Stimulated activated CD8-positive, alpha-beta memory T cell treated with anti-CD3 and anti-CD28 coated beads, Interleukin-15, amount 100 ng/mL, for 1 hour (primary cell): ENCODE measurements at places on chromosomes 3 and 15.

DNA sequence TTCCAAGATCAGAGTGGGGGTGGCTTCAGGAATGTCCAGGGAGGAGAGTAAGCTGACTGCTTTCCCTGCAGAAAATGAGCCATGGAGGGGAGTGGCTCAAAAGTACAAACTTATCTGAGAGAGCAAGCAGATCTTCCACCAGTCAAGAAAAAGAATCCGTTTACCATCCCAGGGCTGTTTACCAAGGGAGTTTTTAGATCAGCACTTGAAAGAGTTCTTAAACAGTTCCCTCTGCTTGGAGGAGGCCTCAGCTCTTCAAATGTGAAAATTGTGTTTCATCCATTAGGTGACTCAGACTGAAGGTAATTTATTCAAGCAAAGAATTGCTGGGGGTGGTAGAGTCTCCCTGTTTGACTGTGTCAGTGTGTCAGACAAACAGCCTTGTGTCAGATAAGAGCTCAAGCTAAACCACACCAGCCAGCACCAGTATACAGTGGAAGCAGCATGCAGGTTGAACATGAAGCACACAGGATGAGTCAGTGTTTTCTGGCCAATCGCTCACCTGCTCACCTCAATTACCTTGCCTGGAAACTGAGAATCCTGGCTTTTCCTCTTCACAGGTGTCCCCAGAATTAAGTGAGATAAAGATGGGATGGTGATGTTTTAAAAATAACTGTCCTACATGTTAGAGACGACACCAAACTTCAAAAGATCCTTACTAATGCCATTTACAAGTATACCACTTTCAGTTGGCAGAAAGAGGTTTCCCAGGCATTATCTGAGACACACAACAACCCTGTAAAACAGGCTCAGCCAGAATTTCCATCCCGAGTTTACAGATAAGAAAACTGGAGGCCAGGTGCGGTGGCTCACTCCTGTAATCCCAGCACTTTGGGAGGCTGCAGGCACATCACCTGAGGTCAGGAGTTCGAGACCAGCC lies 21.7 kb downstream of the SH3BP5 start:
- DNase-seq = no peak

DNA sequence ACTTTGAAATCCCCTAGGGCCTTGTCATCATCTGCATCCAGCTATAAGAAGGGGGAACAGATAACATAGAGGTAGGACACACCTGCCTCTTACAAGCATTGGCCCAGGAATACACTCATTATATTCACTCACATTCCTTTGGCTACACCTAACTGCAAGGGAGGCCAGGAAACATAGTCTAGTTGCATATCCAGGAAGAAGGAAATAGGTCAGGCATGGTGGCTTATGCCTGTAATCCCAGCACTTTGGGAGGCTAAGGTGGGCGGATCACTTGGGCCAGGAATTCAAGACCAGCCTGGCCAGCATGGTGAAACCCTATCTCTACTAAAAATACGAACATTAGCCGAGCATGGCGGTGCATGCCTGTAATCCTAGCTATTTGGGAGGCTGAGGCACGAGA lies 48.8 kb downstream of the GTPBP8 start:
- DNase-seq = no peak

DNA sequence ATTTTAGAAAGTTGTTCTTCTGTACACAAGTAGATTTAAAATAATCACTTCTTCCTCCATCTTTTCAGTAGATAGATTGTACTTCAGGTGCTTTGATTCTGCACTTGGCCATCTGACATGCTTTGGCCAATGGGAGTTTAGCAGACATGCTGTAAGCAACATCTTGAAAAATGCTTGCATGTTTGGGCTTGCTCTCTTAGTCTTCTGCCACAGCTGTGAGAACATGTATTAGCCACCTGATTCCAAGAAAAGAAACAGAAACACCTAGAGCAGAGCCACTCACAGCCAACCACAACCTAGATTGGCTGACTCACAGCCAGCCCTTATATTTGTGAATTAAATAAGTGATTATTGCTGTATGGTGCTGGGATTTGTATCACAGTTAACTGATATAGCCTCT lies 70.2 kb upstream of the GADL1 start:
- DNase-seq = no peak

DNA sequence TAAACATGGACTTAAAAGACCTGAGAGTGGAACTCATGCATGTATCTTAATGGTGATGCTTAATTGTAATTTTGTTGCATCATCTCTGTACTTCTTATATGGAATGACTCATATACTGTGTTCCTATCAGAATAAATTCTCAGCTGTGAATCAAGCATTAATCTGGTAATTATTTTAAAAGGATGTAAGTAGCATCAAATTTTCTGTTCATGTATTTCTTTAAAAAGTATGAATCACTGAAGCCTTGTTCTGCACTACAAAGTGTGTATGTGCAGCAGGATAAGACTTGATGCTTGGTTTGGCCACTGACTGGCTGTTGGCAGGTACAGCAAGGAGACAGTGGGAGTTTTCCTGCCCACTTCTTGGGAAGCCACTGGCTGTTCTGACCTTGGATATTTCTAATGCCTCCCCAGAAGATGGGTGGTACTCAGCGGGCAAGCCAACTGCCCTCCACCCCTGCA lies 123.9 kb downstream of the ANO10 start:
- DNase-seq = no peak

GRCh38 chr3:187063286-187064121 lies 75.8 kb downstream of the RPL39L start:
- no peak for DNase-seq

- DNase-seq = peak; percentile 50
These were observed 55.3 kb upstream of the CA12 start for GRCh38 chr15:63436872-63437375.

DNA sequence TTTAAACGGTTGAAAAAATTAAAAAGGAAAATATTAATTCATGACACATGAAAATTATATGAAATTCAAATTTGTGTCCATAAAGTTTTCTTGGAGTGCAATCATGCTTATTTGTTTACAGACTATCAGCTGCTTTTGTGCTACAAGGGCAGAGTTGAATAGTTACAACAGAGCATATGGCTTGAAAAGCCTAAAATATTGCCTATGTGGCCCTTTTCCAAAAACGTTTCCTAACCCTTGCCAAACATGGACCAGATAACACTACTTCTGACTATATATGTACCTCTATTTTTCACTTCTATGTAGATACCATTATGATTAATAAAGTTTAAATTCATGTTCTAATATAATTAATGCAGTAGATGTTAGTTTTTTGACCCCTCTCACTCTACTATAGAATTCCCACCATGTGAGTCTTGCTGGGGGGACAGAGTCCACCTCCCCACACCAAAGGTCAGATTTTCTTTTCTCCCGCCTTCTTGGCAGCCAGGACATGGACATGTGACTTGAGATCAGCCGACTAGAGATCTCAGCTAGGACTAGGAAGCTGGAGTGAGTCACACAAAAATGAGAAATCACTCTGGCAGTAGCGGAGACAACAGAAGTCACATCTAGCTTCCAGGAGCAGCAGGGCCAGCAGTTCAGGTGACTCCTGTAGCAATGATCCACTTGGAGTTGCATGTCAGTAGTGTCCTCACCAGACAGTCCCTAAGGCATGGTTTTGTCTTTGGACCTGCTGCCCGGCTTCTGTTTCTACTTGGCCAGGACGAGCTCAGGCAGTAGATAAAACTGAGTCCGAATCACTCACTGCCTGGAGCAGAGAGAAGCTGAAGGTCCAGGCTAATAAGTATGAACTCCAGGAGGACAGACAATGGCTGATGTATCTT lies 22.4 kb downstream of the CIAO2A start:
- DNase-seq = no peak

DNA sequence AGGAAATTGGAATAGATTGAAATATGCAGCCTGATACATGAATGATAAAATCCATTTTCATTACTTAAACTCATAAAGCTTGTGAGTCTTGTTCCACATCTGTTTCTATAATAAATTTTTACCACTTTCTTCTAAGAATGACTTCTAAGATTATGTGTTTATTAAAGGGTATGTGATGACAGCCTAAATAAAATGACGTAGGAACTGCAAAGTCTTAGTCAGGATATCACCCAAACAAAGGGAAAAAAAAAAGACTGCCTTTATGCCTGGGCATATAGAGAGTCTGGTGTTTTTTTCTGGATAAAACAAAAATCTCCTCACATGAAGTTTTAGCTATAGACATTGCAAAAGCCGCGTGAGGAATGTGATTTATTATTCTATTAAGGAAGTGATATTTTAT lies 844.0 kb downstream of the DIPK2A start:
- DNase-seq = no peak

DNA sequence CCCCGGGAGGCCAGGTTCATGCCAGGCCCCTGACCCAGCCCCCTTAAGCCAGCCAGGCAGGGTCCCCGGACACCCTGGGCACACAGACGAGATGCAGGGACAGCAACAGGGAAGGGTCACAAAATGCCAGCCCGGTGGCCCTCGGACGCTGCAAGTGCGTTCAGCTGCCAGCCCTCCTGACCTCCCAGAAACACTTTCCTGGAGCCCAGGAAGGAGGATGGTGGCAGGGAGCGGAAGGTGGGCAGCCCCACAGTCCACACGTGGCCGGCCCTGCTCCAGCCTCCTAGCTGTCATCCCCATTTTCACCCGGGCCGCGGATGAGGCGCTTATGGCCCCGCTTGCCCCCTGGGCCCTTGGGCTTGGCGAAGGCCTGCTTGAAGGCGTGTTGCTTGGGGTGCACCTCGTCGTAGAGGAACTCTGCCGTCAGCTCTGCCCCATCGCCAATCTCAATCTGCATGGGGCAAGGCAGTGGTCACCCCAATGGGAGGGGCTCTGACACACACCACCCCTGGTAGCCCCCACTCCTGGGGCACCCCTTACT lies 3.4 kb upstream of the TLR9 start:
- DNase-seq = no peak

- DNase-seq = no peak
These were observed 111.7 kb downstream of the EDEM1 start for GRCh38 chr3:5299161-5299560.

DNA sequence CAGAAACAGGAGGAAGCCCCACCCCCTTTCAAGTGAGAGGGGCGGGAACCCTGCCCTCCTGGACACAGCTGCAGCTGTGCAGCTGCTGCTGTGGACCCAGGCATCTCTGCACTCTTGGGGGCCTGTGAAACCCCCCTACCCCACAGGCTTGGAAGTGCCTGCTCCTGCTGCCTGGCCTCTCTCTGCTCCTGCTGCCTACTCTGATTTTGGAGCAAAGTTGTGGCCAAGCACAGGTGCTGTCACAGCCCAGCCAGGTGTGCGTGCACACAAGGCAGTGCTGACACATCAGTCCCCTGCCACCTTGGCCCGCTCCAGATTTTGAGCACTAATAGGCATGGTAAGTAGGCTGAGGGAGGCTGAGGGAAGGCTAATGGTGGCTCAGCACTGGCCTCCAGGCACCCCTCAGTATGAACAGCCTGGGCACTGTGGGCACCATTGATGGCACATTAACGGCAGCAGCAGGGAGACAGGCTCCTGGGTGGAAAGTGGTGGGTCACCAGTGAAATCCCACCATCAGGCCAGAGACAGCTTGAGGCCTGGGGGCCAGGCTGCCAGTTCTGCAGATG lies 890.9 kb downstream of the GBE1 start:
- no peak for DNase-seq

GRCh38 chr15:99764522-99764921 lies 31.3 kb upstream of the LYSMD4 start:
- DNase-seq = no peak

DNA sequence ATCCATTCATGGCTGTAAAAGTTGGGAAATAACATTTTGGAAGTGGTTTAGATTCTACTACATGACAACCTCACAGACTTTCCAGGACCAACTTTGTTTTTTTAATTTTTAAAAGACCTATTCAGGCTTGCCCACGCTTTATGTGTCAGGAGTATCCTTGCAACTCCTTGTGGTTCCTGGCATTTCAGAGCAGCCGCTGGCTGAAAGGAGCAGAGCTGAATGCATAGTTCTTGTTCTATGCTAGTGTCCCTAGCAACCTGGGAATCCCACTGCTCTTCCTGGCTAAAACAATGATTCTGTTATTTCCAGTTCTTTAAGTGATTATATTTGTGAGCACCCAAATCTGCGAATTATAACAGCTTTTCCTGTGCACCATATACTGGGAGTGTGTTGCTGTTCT lies 34.9 kb downstream of the CP start:
- no peak for DNase-seq

GRCh38 chr3:71152892-71153265 lies 430.6 kb downstream of the FOXP1 start:
- DNase-seq = no peak

DNA sequence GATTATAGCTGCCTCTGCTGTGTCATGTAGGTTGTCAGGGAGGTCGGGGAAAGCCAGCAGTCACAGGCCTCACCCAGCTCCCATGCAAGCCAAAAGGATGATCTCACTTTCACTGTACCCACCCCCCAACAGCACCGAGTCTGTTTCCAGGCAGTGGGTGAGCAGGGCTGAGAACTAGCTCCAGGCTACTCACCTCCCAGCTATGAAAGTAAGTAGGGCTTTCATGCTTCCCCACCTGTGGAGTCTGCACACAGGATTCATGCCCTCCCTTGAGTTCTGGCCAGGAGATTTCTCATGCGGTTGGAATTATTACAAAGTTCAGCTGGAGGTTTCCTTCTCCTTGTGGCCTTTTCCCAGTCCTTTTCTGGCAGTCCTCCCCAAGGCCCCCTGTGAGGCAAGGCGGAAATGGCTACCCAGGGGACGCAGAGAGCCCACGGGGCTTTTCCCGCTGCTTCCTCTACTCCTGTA lies 356.2 kb downstream of the SV2B start:
- no peak for DNase-seq

DNA sequence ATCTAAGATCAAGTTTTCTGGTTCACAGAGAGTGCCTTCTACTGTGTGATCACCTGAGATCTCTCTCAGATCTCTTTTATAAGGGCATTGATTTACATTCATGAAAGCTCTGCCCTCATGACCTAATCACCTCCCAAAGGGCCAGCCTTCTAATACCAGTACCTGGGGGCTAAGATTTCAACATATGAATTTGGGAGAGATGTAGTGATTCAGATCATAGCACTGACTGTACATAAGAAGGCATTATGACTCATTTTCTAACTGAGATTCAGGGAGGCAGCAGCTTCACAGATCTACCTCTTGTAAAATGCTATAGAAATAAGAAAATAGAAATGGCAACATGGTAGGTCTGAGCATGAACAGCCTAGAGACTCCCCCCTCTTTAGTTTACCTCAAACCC lies 39.6 kb downstream of the VGLL3 start:
- DNase-seq = no peak

- DNase-seq = no peak
These were observed 276.7 kb upstream of the RARB start for GRCh38 chr3:25151281-25151902.

- DNase-seq = no peak
These were observed 16.4 kb downstream of the CCR1 start for GRCh38 chr3:46191730-46192129.

- DNase-seq = no peak
These were observed 22.0 kb downstream of the GASK1A start for GRCh38 chr3:43001094-43001553.

GRCh38 chr3:52218937-52219650 lies 6.4 kb downstream of the TLR9 start:
- DNase-seq = no peak

GRCh38 chr3:151630938-151631441 lies 102.7 kb upstream of the AADACL2 start:
- no peak for DNase-seq

- DNase-seq = no peak
These were observed 82.3 kb upstream of the DGKG start for GRCh38 chr3:186444288-186444687.

GRCh38 chr15:99021694-99022093 lies 14.1 kb upstream of the PGPEP1L start:
- no peak for DNase-seq

GRCh38 chr3:127853681-127854080 lies 31.4 kb upstream of the MGLL start:
- DNase-seq = no peak
